Germinal center (tissue), 1 donor: ENCODE measurements at places on chromosomes 3 and 15.

DNA sequence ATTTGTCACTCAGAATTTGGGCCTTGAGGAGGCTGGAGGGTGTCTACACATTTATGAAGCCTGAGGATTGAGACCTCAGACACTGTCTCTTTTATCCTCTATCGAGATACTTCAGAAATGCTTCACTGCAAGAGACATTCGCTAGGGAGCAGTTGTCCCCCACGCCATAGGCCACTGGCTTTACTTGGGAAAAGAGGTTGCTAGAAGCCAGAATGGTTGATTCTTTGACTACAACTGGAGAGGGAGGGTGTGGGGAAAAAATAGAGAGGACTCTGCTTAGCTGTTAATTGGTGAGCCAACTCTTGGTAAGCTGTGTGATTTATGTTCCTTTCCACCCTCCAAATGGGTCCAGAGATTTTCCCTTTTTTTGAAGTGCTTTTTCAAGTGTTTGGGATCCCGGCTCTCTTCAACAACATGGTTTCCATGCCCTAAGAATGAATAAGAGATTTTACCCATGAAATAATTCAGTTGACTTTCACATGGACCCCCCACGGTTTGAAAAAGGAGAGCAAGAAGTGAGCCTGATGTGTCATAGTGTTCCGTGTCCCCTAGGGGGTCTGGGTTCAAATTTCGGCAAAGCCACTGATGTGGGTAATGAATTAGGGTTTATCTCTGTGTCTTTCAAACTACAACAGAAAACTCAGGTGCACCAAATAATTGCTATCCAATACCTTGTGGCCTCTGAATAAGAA is 2.7 kb downstream of the BOC start:
- DNase-seq: no peak

DNA sequence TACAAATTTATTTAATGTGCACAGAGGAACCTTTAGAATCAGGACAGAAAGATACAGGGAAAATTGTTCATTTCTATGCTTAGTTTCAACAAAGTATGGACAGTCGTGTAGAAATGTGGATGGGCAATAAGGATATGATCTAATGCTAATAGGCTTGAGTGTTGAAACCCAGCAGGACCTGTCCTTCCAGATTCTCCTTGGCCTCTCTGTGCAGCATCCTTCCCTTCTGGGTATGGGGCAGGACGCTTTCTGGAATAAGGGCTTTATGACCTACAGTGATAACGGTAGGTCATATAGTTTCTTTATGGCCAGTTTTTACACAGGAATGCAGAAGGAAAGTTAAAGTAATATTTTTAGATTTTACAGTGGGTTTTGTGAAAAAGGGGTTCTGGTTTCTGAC is 698.1 kb downstream of the SI start:
- DNase-seq: no peak

DNA sequence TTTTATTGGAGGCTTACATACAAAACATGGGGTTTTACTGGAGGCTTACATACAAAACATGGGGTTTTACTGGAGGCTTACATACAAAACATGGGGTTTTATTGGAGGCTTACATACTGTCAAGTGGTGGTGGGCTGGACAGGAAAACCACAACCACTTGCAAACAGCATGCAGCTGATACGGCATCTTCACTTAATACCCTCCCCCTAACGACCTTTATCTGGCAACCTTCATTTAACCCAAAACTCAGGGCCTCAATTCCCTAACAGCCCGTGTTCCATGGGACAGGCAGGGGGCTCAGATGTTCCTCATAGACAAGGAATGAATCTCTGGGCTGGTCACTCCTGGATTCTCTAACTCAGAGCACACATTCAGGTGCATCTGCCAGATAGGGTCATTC is 137.1 kb downstream of the CD47 start:
- DNase-seq: no peak

DNA sequence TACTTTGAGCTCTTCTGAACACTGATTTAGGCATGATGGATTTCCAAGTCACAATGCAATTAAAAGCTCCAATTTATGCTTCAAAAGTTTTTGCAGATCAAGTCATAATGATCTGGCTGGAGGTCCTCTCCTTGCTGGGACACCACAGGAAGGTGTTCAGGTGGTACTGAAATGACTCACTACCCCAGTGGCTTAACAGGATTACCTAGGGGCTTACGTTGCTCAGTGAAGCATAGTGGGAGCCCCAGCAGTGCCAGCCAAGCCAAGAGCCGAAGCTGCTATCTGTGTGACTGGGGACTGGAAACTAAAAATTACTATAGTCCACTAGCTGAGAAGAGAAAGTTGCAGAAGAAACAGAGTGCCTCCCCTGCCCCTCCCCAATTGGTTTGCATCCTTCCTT is 110.1 kb upstream of the LPP start:
- peak; percentile 19 for DNase-seq

DNA sequence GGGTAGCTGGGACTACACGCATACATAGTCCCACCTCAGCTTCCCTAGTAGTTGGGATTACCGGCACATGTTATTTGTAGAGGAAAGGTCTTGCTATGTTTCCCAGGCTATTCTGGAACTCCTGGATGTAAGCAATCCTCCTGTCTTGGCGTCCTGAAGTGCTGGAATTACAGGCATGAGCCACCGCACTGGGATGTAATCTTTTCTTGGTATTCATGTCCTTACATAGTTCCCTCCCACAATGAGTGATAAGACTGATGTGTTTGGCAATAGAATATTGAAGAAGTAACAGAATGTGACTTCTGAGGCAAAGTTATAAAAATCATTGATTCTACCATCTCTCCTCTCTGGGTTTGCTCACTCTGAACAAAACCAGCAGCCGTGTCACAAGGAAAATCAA is 22.7 kb upstream of the ALCAM start:
- DNase-seq: no peak

- no peak for DNase-seq
Observed at GRCh38 chr3:108025177-108025576, 65.7 kb downstream of the CD47 start.

GRCh38 chr15:48554112-48554511 is 91.4 kb downstream of the FBN1 start:
- no peak for DNase-seq

- DNase-seq: peak; percentile 2
Observed at GRCh38 chr3:86563400-86563970, 427.5 kb downstream of the VGLL3 start.
